Tongue (tissue), 3 donors: ENCODE measurements at places on chromosomes 5 and 9.
A peak's percentile ranks its signal among the peaks of the same experiment; 100 is the strongest.

DNA sequence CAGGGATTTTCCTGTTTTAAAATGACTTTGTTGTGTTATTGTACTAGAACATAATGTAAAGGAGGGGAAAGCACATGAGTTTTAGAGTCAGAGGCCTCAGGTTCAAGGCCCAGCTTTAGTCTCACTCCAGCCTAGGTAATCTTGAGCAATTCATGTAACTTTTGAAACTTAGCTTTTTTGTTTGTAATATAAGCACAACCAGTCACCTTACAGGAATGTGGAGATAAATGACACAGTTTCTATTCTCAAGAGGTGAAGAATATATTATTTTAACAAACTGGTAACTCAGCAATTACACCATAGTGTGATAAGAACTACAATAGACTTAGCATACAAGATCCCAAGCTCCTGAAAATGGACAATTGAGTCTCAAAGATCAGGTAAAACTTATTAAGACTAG is 51.2 kb downstream of the ADAMTS19 start:
- no peak for DNase-seq

GRCh38 chr5:77491783-77492652 is at the start of gene WDR41:
WDR41 (minus strand) TSS chr5:77492316; CDS start chr5:77492220, 96 bp downstream.
- peak; percentile 98 for DNase-seq

DNA sequence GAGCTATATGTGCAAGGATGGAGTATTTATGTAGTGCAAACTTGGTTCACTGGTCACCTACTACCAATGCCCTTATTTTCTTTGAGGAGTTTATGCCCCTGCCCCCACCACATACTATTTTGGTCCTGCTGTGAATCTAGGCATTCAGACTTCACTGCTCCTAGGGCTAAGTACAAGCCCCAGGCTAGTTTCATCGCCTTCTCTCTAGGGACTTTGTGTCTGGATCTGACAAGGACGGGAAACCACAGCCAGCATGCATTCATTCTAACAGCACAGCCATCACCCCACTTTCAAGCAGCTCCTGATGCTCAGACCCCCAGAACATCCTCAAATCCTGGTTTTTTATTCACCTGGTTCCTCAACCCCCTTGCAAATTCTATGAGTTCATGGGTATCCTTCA is 56.8 kb downstream of the DRD1 start:
- DNase-seq = no peak

GRCh38 chr5:178625679-178626483 is 969 bp downstream of the CLK4 start:
- peak; percentile 30 for DNase-seq

DNA sequence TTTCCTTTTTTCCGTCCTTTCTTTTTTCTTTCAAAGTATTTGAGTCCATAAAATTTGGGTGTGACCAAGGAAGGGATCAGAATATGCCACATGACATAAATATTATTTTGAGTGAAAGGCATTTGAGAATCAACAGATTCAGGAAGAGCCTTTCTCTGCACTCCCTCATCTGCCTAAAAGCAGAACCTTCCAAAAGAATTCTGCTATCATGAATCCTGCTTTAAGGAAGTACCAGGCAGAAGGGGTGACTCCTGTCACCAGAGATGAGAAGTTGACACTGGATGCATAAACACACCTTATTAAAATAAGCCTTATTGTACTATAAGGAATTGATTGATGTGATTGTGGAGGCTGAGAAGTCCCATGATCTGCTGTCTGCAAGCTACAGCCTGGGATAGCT is 196.7 kb downstream of the SREK1 start:
- DNase-seq = no peak

DNA sequence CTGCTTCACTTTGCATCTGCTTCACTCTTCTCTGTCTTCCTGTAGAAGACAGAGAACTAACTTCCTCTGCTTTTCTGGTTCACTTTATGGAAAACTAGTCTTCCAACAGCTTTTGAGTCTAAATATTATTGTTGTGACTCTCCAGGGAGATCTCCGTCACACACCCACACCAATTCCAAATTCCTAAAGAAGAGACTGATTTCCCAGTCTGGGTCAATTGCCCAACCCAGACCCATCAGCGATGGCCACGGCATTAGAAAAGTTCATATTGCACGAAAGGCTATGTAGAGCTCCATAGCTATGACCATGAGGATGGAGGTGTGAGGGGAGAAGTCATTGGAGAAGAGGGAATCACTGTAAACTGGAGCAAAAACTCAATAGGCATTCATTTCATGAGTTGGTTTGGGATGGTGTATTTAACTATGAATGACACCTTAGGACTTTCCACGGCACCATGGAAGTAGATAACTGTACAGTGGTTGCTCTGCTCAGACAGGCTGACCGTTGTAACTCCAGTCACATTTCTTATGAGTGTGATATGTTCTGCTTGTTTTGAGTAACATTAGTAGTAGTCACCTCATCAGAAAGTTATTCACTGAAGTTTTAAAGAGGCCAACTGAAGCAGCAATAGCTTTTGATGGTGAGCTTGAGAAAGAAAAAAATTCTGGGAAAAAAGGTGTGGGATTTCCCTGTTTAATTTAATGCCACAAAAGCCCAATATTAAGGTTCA is 78.1 kb upstream of the MAMDC2 start:
- DNase-seq = no peak

GRCh38 chr5:68710514-68710913 is 383.3 kb upstream of the SLC30A5 start:
- DNase-seq = peak; percentile 54

- DNase-seq = no peak
Measured at GRCh38 chr9:131734165-131734610, 5.7 kb downstream of the RAPGEF1 start.

DNA sequence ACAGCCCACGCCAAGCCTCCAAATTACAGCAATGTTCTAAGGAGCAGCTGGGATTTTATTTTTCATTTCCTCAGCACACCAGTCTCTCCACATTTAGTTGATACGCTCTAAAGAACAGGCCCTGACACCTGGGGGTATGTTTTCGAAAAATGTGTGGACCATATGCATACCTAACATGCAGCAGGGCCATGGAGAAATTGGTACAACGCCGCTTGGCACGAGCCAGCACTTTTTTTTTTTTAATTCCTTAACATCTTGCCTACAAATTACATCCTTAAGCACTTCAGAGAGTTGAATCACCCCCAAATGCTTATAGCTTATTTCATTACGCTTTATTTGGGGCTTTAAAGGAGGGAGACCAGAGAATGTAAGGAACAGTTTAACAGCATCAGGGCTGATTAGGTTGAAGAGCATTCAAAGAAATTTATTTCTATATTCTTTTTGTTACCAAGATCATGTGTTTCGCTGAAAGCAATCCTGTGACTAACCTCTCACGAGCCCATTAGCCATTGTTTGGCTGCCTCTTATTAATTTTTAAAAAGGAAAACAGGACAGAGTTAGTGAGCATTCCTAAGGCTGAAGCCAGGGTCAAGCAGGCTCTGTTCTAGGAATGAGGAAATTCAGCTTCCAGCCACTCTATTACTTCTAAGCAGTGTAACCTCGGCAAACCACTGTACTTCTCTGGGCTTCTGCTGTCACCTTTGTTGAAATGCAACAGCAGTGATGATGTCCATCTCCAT is 173.8 kb downstream of the ACTL7B start:
- DNase-seq = peak; percentile 42
